ENCODE measurements at places on chromosomes 13 and 19. TPM values are rescaled to one million over a fixed set of nuclear protein-coding genes. Genes with fewer than 3 reads are reported as not detected.
A peak's percentile ranks its signal among the peaks of the same experiment; 100 is the strongest.

- DNase-seq, result no peak
These were observed 121.1 kb upstream of the MYO16 start for GRCh38 chr13:108508263-108508662.

DNA sequence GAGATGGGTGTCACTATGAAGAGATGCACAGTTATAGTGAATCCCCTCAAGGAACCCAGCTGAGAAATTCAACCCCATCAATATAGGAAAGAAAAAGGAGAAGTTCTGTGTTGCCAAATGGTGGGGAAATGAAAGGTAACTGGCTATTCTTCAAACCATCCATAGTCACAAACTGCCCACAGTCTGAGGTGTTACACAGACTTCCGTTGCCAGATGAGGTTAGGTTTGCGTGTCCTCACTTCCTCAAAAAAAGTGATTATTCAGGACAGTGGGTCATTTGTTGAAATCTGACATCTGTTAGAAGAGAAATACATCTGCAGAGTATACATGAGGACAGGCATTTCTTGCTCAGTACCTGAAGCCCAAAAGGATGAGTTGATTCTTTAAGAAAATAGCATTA is 9.0 kb downstream of the SIGLEC5 start:
- no peak for DNase-seq

DNA sequence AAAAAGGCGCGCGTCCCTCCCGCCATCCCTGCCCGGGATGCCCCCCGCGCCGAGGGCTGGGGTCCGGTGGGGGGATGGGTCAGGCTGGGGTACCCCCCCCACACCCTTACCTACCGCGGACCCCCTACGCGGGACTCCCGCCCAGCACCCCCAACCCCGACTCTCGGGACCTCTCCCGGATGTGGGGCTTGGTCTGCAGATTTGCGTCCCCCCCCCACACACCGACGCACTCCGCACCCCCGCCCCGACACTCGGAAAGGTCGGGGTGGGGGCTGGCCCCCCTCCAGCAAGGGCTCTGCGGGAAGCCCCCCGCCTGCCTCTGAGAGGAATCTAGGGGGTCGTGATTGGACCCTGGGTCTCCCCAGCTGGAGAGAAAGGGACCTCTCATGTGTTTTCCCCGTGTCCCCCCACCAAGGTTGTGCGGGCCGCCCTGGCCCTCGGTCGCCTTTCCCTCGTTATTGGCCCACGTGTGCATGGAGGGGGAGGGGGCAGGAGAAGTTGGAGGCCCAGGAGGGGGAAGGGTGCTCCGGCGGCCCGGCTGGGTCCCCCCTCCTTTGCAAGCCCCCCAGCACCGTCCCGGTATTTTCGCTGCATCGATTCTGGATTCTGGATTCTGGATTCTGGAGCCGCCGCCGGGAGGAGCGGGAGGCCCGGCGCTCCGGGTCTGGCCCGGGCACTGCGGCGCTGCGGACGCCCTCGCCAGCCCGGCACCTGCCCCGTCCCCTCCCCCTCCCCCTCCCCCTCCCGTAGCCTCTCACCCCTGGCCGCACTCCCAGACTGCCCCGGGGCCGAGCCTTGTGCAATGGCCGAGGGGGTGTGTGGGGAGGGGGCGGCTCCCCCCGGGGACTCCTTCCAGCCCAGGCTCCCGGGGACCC is 607 bp downstream of the NFIC start:
- no peak for DNase-seq

GRCh38 chr19:6381030-6381750 is 5.5 kb upstream of the PSPN start:
- DNase-seq, result no peak

DNA sequence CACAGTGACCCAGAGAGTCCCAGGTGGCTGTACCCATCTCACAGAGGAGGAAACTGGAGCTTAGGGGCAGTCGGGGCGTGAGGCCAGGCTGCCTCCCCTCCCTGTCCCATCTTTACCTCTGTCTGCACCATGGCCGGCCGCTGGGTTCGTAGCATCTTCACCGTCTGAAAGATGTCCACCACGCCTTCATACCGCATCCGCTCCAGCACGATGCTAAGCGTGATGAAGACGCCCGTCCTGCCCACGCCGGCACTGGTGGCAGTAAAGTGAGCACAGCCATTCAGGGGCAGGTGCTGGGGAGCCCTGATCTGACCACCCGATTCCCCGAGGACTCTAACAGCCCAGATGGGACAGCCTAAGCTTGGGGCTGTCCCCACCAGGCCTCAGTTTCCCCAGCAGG is 132.8 kb downstream of the PTPRS start:
- DNase-seq, result no peak

DNA sequence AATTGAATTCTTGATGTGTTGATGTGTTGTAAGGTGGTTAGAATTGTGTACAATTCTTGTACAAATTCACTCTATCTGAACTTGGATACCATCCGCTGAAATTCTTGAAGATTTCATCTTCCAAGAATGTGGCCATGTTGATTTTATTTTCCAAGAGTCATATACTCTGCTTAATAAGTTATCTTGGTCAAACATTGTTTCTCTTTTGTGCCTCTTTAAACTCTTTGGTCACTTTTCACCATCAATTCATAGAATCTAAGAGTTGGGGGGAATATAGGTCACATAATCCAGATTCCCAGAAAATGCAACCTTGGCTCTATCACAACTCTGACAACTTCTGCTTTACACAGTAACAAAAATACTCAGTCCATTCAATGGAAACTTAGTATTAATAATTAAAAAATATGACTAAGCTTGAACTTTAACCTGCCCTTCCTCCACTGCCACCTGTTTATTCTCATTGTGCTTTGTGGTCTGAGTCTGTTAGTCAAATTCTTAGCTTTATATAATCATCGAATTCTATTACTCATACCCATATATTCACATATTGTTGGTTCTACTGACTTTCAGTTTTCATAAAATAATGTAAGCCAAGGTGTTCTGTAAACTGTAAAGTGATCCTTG is 373.2 kb downstream of the LMO7 start:
- DNase-seq, result no peak

DNA sequence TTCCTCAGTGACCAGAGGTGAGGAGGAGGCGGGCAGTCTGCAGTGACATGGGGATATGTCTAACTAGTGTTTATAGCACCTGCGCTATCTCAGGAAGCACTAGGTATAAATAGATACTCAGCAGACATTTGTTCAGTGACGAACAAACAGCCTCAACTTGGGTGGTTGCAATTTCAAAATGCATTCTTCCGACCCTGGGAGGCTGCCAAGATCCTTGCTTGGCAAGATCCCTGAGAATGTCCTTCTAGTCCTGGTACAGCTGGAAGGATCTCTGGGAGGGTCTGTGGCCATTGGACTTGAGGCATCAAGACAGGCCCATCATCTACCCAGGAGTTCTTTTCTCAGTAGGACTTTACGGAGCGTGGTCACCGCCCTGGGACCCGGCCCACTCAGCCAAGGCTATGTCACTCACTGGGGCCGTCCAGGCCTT is 299.5 kb downstream of the ZNF536 start:
- no peak for DNase-seq

GRCh38 chr19:5128251-5128935 is 159.5 kb downstream of the KDM4B start:
- DNase-seq, result no peak

C13orf42 gene
- total RNA-seq, result not detected

RGL3 gene
- 9.8 TPM for total RNA-seq

- no peak for DNase-seq
These were observed 867 bp downstream of the WBP4 start for GRCh38 chr13:41061914-41062837.

GRCh38 chr13:91216928-91217700 is 130.4 kb upstream of the MIR17HG start:
- DNase-seq, result no peak

GRCh38 chr13:79541426-79542049 is 60.6 kb downstream of the NDFIP2 start:
- no peak for DNase-seq

DNA sequence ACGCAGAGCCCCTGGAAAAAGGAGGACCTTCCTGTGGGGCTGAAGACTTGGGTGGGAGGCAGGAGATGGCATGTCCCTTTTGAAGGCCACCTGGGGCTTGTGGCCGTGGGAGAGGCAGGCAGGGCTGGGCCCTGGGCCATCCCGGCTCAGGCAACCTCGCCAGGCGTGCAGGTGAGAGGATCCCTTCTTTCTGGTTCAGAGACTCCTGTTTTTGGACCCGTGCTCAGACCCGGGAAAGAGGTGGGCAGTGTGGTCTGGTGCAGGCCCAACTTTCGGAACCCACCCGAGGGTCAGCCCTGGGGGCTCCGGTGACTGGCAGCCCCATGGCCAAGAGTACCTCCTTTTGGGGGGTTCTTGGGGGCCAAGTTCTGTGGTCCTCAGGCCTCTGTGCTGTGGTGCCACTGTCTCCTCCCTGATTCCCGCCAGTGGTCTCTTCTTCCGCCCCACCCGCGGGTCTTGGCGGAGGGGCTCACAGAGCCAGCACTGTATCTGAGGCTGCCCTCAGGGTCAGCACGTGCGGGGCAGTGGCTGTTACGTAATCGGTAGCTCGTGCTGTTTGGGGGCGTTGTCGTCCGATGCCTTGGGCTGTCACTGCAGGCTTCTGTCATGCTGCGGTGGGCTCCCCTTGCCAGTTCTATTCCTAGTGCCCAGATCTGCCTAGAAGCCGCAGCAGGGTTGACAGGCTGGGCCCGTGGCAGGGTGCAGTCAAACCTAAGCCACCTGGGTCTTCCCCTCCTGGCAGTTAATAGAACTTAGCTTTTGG is 42.7 kb downstream of the KDM4B start:
- DNase-seq, result no peak

DNA sequence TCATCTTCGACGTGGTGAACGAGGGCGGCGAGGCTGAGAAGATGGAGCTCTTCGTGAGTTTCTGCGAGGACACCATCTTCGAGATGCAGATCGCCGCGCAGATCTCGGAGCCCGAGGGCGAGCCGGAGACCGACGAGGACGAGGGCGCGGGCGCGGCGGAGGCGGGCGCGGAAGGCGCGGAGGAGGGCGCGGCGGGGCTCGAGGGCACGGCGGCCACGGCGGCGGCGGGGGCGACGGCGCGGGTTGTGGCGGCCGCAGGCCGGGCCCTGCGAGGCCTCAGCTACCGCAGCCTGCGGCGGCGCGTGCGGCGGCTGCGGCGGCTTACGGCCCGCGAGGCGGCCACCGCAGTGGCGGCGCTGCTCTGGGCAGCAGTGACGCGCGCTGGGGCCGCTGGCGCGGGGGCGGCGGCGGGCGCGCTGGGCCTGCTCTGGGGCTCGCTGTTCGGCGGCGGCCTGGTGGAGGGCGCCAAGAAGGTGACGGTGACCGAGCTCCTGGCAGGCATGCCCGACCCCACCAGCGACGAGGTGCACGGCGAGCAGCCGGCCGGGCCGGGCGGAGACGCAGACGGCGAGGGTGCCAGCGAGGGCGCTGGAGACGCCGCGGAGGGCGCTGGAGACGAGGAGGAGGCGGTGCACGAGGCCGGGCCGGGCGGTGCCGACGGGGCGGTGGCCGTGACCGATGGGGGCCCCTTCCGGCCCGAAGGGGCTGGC is 52.6 kb downstream of the MAP4K1 start:
- DNase-seq, result no peak

- no peak for DNase-seq
These were observed 7.9 kb downstream of the PBX4 start for GRCh38 chr19:19610376-19611202.

GRCh38 chr19:37654118-37654517 is 1.1 kb downstream of the ZFP30 start:
- DNase-seq, result no peak

GRCh38 chr13:112960706-112961105 is 8.3 kb upstream of the MCF2L start:
- DNase-seq, result no peak

DNA sequence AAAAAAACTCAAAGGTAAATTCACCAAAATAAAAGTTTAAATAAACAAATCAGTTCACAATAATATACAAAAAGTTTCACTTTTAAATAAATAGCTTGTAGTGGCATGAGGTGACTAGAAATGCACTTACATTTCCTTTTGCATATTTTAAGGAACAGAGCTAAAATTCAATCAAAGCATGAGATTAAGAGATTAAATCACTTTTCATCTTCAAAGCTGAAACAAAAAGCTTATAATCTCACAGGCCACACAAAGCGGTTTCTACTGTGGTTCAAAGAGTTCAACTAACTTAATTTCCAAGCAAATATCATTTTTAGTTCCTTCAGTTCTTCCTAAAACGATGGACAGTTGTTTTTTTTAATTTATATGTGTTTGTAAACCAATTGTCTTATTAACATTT is 38.9 kb downstream of the TSC22D1 start:
- no peak for DNase-seq

GADD45GIP1 gene
- total RNA-seq, result 44.2 TPM

GRCh38 chr19:7909471-7910067 is 5.1 kb upstream of the TGFBR3L start:
- no peak for DNase-seq

- DNase-seq, result no peak
These were observed 60.7 kb downstream of the IER2 start for GRCh38 chr19:13210941-13211340.

GRCh38 chr13:75415694-75416093 is 66.3 kb downstream of the TBC1D4 start:
- no peak for DNase-seq

- DNase-seq, result no peak
These were observed 5.7 kb upstream of the MRPS31 start for GRCh38 chr13:40776681-40777165.

DNA sequence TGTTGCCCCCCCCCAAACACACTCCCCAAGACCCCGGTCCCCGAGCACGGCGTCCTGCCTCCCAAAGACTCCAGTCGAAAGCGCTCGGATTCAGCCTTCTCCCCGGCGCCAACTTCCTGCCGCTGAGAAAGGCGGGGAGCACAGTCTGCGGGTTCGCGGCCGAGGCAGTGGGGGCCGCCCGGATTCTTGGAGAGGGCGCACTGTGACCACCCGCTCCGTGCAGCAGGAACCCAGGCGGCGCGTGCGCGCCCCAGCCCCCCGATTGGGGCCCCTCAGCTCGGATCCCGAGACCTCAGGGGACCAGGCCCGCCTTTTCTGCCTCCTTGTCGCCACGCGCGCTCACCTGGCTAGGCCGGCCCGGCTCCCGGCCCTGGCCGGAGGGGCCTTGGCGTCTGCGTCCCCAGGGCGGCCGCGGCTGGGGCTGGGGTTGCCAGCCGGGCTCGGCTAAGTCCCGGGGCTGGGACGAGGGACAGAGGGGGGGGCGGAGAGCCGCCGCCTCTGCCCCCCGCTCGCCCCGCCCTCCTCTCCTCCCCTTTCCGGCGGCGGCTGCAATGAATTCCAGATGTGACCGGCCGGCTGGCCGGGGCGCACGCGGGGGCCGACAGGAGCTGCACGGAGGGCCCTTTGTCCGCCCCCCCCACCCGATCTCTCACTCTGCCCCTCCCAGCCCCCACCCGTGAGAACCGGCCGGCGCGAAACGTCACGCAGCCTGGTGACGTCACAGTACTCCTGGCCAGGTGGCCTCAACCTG is at the start of gene S1PR2:
Gene S1PR2, minus strand, starts transcription at position 471 of the 751 bp plus-strand sequence. CDS start 6,426 bp downstream, outside the sequence.
- DNase-seq, result peak; percentile 73

GPR108 gene
- 98.1 TPM for total RNA-seq

DNA sequence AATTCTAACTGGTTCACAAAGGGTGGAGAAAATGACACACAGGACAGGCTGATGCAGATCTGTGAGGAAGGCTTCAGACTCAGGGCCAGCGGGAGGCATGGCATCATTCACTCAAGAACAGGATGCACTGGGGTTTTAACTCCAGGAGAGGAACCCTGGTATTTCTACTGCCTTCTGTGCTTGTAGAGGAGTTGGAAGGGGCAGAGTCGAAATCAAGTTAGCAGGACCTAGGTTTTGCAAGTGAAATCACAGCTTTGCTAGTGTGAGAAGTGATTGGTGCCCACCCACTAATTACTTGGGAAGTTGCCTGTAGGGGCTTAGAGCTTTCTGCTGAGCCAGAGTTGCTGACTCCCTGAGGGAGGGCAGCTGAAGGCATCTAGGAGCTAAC is 92.7 kb downstream of the AKAP11 start:
- no peak for DNase-seq

GRCh38 chr13:23725922-23726321 is 155.7 kb downstream of the TNFRSF19 start:
- DNase-seq, result no peak
